ENCODE measurements at places on chromosomes 2 and 18.

DNA sequence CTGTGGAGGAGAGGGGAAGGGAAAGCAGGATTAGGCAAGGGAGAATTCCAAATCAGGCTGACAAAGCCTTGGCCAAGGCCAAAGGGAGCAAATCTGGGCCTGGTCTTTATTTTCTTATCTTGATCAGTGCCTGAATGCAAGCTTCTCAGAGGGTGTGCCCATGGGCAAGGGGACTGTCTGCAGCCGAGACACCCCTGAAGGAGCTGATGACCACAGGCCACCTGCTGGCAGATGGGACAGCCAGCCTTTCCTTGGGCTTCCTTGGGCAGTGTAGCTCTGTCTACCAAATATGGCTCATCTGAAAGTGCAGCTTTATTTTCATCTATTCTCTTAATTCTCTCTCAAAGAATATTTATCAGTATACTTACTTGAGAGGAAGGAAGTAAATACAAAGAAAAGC, 117.0 kb downstream of the PKP4 start:
- DNase-seq: no peak

GRCh38 chr2:219418155-219419011, at the start of gene DES:
Gene DES (plus strand): TSS chr2:219418377. CDS start chr2:219418463, 86 bp downstream.
- DNase-seq: peak; percentile 83

DNA sequence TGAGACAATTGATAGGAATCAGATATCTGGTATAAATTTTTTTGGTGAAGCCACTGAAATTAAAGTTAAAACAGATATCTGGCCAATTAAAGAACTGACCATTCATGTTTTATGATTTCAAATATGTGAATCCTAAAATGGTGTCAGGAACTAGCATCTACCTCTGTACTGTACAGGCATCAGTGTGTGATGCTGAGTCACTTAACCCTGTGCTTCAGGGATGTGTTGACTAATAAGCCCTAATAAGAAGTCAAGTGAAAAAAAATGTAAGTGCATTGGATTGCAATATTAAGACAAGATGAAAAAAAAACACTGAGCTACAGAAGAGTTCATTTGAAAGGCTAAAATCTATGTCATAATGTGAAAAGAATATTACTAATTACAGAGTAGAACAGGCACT, 9.1 kb upstream of the UNC80 start:
- no peak for DNase-seq

- DNase-seq: no peak
Observed at GRCh38 chr2:11560806-11561205, 27.0 kb downstream of the GREB1 start.

DNA sequence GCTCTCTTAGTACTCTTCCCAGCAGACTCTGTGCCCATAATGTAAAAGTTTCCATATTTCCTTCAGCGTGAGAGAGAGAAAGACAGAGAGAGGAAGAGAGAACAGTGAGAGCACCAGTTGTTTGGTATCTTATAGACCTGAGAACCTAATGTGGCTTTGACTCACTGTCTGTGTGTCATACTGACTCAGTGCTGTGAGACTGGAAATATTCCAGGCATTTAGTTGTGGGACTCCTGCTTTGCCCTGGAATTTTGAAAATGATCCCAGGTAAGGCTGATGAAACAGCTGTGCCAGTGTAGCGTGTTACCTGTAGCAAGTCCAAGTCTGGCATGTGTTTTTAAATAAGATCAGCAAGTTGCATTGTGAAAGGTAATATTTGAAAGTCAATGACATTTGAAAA, 87.9 kb upstream of the KCNH7 start:
- DNase-seq: no peak

- DNase-seq: no peak
Observed at GRCh38 chr2:136006658-136007057, 21.2 kb upstream of the DARS1 start.

- DNase-seq: no peak
Observed at GRCh38 chr2:173658946-173659371, 304.3 kb downstream of the CDCA7 start.

DNA sequence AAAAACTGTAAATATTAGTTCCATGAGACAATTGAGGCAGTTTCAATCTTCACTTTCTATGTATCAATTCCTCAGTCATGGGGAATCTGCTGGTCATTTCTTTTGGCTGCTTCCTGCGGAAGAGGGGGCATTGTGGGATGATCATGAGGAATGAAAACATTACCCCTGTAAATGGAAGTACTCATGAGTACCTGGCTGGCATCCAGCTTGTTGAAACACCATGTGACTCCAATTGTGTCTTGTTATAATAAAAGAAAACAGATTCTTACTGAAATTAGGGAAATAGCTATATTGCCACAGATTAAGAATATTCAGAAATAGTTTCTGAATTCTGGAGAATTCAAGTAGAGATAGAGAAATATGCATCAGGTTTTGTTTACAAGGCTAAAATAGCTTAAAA, 41.6 kb upstream of the GPR39 start:
- no peak for DNase-seq

GRCh38 chr18:56235481-56236013, 402.8 kb downstream of the TXNL1 start:
- DNase-seq: no peak

- no peak for DNase-seq
Observed at GRCh38 chr18:74803769-74804168, 206.1 kb downstream of the ZNF407 start.

DNA sequence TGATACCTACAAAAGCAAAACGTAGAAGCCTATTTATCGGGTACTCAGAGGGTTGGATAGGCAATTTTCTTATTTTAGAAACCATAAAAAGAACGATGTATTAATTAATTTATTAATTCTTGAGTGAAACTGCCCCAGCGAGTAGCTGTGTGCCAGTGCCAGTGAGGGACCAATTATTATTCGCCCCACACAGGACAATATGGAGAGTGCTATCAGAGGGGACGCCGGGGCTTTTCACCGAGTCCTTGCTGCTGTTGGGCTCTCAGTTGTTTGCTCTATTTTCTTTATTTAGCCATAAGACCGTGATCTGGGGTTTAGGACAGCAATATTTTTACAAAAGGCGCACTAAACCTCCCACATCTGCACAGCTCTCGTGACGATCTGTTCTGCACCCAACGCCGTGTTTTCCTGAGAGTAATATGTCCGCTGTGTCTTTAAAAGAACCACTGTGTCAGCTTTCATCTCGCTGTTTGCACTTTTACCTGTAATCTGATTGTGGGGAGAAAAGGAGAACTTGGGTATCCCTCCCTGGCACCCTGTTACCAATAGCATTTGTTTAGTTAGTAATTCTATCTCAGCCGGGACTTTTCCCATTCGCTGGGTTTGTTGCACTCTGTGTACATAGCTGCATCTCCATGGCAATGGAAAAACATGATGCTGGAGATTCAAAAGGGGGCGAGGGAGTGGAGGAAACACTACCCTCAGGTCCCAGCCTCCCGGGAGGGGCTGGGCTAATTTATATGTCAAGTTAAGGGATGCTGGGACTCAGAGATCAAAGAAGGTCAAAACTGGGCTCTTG, 30.1 kb upstream of the ZNF516 start:
- no peak for DNase-seq
